ENCODE measurements at places on chromosomes 7 and 10.

DNA sequence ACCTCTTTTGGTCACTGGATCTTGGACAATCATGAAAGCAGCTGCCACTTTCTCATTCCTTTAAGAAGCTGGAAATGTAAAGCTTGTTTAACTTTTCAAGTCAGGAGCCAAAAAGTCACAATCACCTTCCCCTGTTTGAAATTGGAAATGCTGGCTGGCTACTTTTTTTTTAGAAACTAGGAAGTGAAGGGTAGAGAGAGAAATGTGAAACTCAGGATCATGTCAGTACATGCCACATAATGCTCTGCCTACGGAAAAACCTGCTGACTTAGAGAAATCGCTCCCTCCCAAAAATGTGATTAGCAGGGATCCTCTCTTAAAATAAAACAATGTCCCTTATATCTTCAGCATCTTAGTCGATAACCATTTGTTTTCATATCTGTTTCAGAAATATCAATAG, 188.4 kb upstream of the C7orf33 start:
- no peak for DNase-seq

- DNase-seq, result no peak
Observed at GRCh38 chr7:41037691-41038090, 665.2 kb downstream of the INHBA start.

GRCh38 chr10:132136097-132136521, 50.6 kb upstream of the DPYSL4 start:
- no peak for DNase-seq

- no peak for DNase-seq
Observed at GRCh38 chr10:65348637-65349036, 1577.2 kb upstream of the LRRTM3 start.

DNA sequence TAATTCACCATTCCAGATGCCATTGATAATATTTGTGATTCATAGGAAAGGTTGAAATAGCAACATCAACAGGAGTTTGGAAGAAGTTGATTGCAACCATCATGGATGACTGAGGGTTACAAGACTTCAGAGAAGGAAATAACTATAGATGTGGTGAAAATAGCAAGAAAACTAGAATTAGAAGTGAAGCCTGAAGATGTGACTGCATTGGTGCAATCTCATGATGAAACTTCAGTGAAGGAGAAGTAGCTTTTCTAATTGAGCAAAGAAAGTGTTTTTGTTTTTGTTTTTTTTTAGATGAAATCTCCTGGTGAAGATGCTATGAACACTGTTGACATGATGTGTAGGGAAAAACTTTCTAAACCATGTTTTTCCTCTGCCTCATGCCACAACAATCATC, 18.7 kb upstream of the CD36 start:
- no peak for DNase-seq

DNA sequence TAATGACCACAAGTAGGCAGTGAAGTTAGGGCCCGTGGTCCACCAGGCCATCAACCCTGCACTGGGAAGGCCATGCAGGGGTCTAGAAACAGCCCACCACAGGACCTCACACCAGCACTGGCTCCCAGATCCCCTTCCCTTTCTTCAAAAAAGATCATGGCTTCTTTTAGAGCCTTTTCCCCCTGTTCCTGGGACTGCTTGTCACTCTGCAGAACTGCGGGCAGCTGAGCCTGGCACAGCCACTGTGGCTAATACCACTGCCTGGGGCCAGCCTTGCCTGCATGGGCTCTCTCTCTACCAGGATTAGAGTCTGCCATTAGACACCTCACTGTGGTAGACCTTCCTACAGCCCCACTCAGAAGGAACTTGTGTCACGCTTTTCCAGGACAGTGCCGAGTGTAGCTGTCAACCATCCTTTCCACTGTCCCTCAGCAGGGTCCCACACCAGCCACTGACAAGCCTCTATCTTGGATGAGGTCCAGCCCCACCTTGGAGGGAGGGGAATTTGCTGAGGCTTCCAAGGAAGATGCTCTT, 19.0 kb upstream of the C10orf90 start:
- no peak for DNase-seq

GRCh38 chr10:14751921-14752320, 22.8 kb downstream of the FAM107B start:
- DNase-seq, result no peak

GRCh38 chr10:132764108-132764507, 21.8 kb downstream of the NKX6-2 start:
- no peak for DNase-seq

- no peak for DNase-seq
Observed at GRCh38 chr7:87475359-87476178, at the start of gene ABCB4. ABCB4 (minus strand) TSS chr7:87475680; CDS start chr7:87475465, 215 bp downstream.

DNA sequence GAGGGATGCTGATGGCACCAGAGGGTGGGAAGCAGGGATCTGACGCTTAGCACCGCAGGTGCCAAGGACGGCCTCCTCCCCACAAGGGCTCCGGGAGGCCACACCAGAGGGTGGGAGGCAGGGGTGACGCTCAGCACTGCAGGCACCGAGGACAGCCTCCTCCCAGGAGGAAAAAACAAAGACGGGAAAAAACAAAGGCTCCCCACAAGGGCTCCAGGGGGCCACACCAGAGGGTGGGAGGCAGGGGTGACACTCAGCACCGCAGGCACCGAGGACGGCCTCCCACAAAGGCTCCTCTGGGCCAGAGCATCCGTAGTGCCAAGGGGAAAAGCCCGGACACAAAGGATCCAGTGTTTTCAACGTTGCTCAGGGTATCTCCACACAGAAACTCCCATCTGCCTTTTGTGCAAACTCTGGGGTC, 25.6 kb downstream of the DIP2C start:
- no peak for DNase-seq

DNA sequence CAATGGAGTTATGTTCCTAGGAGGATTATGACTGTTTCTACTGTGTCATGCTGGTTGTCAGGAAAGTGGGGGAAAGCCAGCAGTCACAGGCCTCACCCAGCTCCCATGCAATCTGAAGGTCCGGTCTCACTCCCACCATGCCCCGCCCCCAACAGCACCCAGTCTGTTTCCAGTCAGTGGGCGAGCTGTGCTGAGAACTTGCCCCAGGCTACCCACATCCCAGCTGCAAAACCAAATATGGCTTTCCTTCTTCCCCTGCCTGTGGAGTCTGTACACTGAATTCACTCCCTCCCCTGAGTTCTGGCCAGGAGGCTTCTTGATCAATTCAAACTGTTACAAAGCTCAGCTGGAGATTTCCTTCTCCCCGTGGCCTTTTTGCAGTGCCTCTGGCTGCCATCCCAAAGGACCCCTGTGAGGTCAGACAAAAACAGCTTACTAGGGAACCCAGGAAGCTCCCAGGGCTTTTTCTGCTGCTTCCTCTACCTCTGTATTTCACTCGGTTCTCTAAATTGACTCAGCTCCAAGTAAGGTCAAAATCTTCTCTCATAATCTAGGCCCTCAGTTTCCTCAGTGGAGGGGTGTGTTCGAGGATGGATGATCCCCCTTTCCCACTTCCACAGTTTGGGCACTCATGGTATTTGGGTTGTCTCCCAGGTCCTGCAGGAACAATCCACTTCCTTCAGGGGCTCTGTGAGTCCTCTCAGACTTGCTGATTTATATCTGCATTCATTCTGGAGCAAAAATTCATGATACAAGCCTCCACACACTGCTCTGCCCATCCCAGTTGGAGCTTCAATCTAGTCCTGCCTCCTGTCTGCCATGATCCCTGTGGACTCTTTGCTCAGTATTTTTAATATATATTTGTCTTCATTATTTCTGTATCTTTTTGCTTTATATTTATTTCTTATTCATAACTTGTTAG, 205.5 kb downstream of the SEMA3D start:
- DNase-seq, result no peak

- DNase-seq, result no peak
Observed at GRCh38 chr10:126387041-126387921, 996 bp downstream of the ADAM12 start.

- no peak for DNase-seq
Observed at GRCh38 chr10:111077479-111077784, 603 bp downstream of the ADRA2A start.

- no peak for DNase-seq
Observed at GRCh38 chr10:88890681-88891381, 10.8 kb downstream of the STAMBPL1 start.

DNA sequence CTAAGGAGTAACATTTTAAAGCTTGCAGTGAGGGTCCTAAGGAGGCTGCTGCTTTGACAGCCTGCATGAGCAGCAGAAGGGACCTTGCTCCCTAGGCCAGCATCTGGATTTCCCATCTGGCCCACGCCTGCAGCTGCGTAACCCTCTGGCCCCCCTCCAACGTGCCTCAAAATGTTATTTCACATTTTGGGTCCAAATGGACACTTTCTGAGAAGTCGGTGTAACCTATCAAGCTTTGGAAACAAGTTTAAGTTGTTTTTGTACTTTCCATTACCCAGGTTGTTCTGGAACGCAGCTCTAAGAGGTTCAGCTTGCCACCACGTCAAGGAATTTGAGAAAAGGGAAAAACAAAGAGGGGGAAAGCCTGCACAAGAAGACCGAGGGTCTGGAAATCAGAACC, 338.3 kb downstream of the KCNMA1 start:
- DNase-seq, result no peak

GRCh38 chr10:45592926-45593325, 79.6 kb downstream of the ZFAND4 start:
- no peak for DNase-seq

GRCh38 chr7:106568680-106569499, 92.1 kb downstream of the CCDC71L start:
- no peak for DNase-seq

All from stimulated activated CD8-positive, alpha-beta memory T cell treated with anti-CD3 and anti-CD28 coated beads, Interleukin-15, amount 100 ng/mL, for 1 hour (primary cell).